ENCODE measurements at places on chromosomes 1 and 21. TPM values are rescaled to one million over a fixed set of nuclear protein-coding genes. Genes with fewer than 3 reads are reported as not detected.

Gene CFHR3
- total RNA-seq, result not detected

Gene CSF3R
- 0.79 TPM for total RNA-seq

Gene IGSF3
- total RNA-seq, result 3.3 TPM

Gene GPR153
- 0.62 TPM for total RNA-seq

Gene IQGAP3
- 22.5 TPM for total RNA-seq

GRCh38 chr1:1212780-1213344 is 1.1 kb downstream of the TNFRSF4 start:
- DNase-seq, result peak; percentile 74

DNA sequence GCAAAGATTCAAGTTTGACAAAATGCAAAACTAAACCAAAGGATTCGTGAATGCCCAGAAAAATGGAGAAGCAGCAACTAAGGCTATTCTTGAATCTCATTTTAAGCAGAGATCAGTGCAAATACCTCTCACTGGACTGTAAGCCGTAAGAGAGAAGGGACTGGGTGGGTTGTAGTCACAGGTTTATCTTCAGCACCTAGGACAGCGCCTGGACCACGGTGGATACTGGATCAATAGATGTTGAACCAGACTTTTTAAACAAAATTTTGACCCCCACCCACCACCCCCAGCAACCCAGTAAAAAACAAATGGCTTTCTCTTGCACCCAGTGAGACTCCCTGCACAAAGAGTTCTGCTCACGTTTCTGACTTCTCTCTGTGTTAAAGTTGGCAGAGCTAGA is 347.1 kb downstream of the AJAP1 start:
- no peak for DNase-seq

GRCh38 chr1:81804312-81804711 is 3.6 kb downstream of the ADGRL2 start:
- DNase-seq, result no peak

GRCh38 chr1:169796274-169796810 is 1.6 kb upstream of the METTL18 start:
- no peak for DNase-seq

- DNase-seq, result no peak
Measured at GRCh38 chr1:26728645-26729044, 32.8 kb downstream of the ARID1A start.

GRCh38 chr1:43306688-43307457 is 6.1 kb downstream of the TIE1 start:
- DNase-seq, result no peak

DNA sequence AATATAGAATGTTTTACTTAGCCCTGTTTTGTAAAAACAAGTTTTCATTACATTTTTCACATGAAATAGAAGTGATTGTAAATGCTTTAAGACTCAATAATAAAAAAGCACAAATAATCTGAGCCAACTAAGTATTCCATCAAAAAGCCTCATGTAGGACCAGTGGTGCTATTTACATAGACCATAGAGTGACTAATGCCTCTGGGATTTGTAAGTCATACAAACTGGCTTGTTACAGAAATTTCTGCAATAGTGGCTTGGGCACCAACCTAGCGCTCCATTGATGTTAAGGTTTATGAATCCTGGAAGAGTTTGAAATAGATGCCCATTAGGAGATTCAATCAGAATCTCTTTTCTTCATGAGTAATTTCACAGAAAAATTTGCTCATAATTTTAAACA is 31.9 kb downstream of the ZMYM1 start:
- DNase-seq, result no peak

DNA sequence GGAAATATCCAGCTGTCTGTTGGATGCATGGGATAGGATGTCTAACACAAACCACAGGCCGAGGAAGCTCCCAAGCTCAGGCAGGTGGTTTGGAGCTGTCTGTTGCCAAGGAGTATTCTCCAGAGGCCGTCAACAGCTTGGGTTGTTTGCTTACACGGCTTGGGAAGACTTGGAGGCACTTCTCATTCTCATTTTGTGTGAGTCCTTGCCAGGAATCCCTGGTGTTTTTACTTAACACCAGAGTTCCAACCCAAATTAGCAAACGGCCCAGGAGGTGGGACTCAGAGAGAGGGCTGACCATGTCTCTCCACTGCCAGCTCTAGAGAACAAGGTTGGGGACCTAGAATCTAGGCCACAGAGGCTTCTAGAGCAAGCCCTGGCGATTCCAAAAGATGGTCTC is 72.7 kb upstream of the FAM20B start:
- no peak for DNase-seq

DNA sequence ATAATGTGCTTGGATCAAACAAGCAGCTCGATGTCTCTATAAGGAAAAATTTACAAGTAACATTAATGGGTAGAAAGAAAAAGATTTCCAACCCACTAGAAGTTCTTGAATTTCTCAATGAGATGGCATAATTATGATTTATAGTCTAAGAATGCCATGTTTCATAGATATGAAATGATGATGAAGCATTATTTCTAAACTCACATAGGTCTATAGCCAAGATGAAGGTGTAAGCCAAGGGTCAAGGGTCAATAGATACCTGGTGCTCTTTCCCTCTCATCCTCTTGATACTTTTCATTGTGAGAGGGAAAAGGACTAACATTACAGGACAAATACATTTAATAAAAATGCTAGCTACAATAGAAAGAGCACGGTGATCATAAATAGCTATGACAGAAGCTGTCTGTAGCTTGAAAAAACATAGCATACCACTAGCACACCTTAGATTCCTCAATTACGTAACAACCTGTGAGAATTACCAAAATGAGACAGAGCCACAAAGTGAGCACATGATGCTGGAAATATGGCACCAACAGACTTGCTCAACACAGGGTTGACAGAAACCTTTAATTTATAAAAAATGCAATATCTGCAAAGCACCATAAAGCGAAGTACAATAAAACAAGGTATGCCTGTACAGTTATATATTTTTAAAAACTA is 26.3 kb upstream of the F13B start:
- no peak for DNase-seq

DNA sequence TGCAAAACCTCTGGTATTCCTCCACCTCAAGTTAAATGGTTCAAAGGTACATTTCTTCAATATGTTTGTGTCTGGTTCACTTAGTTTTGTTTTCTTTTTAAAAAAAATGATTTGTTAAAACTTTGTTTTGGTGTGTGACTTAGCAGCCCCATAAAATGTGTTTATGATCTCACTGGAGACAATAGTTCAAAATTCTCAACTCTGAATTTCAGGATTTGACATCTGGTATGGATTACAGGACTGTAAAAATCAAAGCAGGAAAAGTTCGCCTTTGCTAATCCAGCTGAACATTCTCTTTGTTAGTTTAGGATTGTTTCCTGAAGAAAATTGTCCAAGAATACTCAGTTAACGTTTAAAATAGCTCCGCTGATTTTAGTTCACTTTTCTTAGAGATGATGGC is 231.7 kb downstream of the HMCN1 start:
- DNase-seq, result no peak

- no peak for DNase-seq
Measured at GRCh38 chr1:58813801-58814200, 30.0 kb upstream of the JUN start.

DNA sequence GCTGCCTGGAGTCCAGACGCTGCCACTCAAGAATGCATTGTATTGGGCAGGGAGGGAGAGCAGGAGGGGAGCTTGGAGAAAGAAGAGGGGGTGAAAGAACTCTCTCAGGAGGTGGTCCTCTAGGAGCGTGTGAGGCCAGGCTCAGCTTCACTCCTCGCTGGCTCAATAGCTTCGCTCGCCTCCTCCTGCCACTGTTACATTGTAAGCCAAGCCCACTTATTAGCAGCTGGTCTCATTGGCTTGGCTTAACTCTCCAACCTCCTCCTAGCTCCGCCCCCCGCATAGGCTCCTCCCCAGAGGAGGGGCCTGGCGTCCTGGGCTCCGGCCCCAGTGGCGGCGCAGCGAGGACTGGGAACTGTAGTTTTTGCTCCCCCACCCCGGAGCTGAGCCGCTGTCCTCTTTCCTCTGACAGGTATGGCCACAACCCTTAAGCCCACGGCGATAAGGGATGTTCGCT is at the start of gene KCNN3:
Gene KCNN3 (minus strand): TSS at position 167 of the 457 bp plus-strand sequence. CDS start 317 bp downstream, outside the sequence.
- peak; percentile 76 for DNase-seq

DNA sequence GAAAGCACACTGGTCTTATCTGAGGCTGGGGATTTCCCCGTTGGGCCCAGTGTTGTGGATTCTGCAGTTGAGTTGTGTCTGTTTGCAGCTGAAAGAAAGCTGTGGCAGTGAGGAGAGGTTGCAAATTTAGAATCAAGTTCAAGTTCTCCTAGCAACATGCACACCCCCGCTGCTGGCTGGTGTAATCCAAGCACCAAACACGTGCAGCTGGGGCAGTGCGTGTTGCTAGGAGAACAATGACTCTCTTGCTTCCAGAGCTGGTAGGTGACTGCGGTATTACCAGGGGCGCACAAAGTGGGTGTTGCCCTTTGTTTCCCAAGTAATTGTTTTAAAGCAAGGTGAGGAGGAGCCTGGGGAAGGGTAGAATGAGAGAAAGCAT is 91.5 kb downstream of the IER5 start:
- peak; percentile 23 for DNase-seq

DNA sequence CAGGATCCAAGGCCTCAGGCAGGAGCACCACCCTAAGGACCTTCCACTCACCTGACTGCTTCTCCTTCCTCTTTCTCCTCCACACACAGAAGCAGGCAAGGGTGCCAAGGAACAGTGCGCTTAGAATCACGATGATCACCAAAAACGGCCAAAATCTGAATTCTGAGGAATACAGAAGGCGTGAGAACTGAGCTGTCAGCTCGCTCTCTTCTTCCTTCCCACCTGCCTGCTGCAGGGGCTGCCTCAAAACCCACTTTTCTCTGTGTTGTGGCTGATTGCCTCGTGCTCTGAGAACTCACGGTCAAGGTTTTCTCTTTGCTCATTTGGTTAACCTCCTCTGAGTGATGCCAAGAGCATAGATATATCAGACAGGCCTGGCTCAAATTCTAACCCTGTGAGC is 23.8 kb downstream of the CD244 start:
- DNase-seq, result peak; percentile 42

DNA sequence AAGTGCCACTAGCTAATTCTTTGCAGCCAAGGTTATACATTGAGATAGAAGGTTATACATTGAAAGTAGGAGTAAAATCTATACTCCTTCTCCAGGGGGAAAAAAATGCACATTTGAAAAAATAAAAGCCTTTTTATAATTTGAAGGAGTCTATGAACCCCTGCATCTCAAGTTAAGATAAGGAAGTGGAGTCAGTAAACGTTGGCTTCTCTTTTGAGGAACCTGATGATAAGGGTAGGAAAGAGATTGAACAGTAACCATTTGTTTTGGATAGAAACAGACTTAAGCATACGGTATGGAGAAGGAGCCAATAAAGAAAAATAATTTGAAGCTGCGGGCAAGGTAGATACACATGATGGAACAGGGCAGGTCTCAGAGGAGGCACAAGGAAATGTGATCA is 64.1 kb downstream of the RPAP2 start:
- no peak for DNase-seq

DNA sequence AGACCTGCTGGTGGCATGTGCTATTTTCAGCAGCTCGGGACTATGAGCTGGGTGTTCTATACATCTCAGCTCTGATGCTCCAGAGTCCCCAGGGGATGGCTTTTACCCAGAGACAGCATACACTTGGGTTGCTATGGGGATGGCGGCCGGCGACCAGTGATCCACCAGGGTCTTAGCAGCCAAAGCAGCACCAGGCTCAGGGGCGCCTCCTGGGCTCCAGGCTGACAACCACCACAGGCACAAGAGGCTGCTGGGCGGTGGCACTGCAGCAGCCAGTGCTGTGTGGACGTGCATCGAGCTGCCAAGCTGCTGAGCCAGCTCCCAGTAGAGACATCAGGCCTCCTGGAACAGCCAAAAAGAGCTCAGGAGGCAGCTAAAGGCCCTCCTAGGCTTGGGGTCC is 37.6 kb upstream of the CLSTN1 start:
- DNase-seq, result no peak
